Frontal cortex (tissue), 4 donors: ENCODE measurements at places on chromosomes 3 and 15. TPM values are rescaled to one million over a fixed set of nuclear protein-coding genes. Genes with fewer than 3 reads are reported as not detected.

- no peak for DNase-seq
These were observed 13.8 kb downstream of the VPS18 start for GRCh38 chr15:40908095-40908494.

GRCh38 chr15:40043927-40044716 is 5.1 kb upstream of the SRP14 start:
- DNase-seq: no peak

MESP2 gene
- not detected for total RNA-seq

CASR gene
- not detected for total RNA-seq
